ENCODE measurements at places on chromosomes 3 and 15. TPM values are rescaled to one million over a fixed set of nuclear protein-coding genes. Genes with fewer than 3 reads are reported as not detected.

DNA sequence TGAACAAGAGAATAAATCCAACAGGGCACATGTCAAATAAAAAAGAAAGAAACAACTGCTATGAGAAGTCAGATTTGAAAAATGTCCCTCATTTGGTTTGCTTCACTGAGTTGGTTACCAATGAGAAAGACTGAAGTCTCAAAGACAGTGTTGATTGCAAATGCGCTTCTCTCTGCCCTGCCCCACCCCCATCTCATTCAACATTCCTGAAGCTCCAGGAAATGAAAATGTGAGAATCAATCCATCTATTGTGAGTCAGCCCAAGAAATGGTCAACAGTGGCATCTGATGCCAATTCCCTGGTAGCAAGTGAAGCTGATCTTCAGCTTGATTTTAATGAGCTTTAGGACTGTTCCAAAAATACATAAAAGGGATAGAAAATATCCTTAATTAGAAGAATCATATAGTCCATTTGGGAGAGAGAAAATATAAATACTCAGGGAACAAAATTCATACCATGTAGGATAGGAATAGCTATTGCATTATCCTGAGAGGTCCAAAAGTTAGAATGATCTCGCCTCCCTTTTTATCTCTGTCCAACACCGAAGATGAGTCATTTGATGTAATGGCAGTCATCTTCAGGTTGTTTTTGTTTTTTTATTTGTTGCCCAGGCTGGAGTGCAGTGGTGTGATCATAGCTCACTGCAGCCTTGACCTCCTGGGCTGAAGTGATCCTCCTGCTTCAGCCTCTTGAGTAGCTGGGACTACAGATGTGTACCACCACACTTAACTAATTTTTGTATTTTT, 200.3 kb upstream of the UMPS start:
- DNase-seq: no peak

DNA sequence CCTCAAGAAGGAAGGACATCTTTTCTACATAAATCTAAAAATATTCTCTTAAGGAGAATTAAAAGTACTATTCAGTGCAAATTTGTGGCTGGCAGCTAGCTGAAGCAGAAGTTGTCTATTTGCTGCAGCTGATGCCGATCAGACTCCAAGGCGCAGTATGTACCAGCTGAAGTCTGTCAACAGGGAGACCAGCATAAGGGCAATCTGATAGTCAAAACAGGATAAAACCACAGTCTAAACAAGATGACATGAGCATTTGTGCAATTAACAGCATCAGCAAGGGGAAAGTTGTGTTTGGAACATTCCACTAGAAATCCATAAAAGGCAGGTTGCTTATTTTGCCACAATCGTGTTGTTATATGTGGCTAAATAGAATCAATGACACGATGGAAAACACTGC, 198.2 kb upstream of the ROBO2 start:
- no peak for DNase-seq

GRCh38 chr3:115323380-115323779, 176.3 kb upstream of the ZBTB20 start:
- no peak for DNase-seq

DNA sequence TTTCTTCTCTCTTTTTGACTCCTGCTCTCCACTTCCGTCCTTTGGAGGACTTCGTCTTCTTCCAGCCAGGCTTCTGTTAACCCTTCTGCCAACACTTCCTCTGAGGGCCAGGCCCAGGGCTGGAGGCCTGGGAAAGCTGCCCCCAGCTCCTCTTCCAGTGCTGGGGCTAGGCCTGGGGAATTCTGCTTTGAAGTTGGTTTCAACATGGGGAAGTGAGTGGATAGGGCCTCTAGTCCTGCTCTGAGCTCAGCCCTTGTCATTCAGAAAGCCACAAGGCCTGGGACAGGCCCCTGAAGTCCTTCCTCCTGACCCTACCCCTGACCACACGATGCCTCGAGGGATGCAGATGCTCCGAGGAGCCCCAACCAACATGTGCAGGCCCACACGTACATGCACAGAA, 53.9 kb upstream of the HERC1 start:
- DNase-seq: no peak

- DNase-seq: no peak
Observed at GRCh38 chr15:85545185-85545584, 164.8 kb downstream of the AKAP13 start.

DNA sequence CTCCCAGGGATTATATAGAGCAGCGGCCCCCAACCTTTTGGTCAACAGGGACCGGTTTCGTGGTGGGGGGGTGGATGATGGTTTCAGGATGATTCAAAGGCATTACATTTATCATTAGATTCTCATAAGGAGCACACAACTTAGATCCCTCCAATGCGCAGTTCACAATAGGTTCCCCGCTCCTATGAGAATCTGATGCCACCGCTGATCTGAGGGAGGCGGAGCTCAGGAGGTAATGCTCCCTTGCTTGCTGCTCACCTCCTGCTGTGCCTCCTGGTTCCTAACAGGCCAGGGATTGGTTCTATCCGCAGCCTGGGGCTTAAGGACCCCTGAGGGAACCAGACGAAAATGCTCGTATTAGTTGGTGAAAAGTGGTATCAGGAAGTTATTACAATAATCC, 1.3 kb upstream of the HACD2 start:
- peak; percentile 62 for DNase-seq

DNA sequence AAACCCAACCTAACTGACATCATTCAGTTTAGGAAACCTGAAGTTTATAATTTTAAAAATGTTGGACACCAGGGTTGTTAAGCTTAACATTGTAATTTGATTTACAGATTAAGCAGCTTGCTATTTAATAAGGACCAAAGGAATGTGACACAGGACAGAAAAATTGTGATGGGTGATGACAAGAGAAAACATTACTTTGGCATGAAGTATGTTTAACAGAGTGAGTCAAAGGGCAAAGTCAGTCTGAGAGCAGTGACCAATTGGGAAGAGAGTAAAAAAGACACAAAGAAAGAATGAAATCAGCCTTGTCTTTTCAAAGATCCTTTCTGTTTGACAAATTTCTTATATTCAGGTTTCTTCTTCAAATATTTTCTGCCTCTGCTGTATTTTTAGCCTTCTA, 1301.6 kb downstream of the SI start:
- no peak for DNase-seq

GRCh38 chr15:101047301-101047781, 128.2 kb downstream of the LRRK1 start:
- DNase-seq: no peak

DNA sequence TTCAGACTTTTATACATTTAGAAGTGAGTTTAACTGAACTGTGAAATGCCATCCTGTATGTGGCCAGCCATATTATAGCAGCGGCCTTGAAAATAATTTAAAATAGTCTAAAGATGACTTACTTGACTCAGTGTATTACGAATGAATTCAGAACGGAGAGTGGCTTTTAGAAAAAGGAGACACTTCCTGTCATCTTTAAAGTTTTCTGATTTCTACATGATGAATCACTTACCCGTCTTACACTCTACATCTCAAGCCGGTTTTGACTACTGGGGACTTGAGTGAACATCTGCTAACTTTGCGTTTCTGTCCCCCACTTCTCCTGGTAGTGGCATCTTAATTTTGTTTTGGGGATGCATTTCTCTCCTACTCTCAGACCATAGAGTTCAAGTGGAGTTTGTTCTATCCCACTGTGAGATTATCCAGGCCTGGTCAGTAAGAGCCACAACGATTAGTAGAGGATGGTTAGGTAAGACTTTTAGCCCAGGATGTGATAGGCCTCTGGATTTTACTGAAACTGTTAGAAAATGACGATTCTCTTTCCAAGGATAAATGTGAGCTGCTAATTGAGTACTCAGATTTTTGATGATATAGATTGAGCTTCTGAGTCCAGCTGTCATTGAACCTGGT, 175.4 kb upstream of the CADPS start:
- no peak for DNase-seq

GRCh38 chr3:51678641-51679040, 7.6 kb downstream of the TEX264 start:
- no peak for DNase-seq

DNA sequence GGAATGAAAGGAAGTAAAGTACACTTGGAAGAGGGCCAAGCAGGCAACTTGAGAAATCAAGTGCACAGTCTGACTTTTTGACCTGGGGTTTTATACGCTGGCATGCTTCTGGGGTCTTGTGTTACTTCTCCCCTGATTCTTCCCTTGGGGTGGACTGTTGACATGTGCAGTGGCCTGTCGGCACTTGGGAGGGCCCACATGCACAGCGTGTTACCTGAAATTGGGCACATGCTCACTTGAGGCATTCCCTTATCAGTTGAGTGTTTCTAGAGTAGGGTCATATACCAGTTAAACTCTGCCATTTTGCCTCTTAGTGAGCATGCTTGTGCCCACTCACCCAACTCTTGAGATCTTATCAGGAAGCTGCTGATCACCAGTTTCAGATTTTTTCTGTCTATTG, 329.1 kb upstream of the SOX2 start:
- no peak for DNase-seq

- DNase-seq: no peak
Observed at GRCh38 chr3:123287051-123287961, 85.6 kb downstream of the SEC22A start.

DNA sequence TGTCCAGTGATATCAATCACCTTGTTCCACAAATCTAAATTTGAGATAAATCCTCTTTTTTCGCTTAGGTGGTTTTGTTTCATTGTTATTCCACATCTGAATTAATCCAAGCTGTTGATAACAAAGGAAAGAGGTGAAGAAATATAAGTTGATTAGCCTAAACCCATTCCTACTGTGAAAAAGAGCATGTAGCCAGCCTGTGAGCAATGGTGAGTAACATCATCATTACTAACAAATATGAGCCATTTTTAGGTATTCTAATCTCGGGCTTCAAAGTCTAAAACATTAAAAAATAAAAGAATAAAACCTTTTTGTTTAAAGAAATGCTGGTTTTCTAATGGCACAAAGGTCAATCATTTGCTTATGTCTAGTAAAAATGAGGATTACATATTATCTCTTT, 52.1 kb upstream of the P3H2 start:
- no peak for DNase-seq

GRCh38 chr3:182921665-182922355, 58.5 kb downstream of the DCUN1D1 start:
- no peak for DNase-seq

DNA sequence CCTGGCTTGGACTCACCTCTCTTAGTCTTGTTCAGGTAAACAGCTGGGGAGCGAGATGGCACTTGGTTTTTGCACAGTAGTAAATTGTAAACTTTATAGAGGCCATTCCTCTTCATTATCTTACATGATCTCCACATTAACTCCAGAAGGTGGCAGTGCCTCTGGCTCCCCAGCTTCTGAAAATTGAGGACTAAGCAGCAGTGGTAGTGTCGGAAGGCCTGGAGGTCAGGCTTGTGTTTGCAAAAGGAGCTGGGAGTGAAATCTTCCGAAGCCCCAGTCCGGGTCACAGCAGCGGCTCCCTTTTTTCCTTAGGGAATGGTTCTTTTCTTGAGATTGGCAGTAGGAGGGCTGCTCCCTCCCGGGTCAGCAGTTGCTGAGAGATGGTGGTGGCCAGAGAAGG, 85.7 kb downstream of the FNDC3B start:
- no peak for DNase-seq

The HCLS1 gene
- total RNA-seq: not detected

The COL8A1 gene
- 102 TPM for total RNA-seq

The CDC25A gene
- 21.8 TPM for total RNA-seq

The AHSG gene
- total RNA-seq: not detected

The ANKRD34C gene
- not detected for total RNA-seq

The GORASP1 gene
- 50.2 TPM for total RNA-seq

The CEP19 gene
- total RNA-seq: 4.5 TPM

The RUVBL1 gene
- total RNA-seq: 107 TPM

Data from LHCN-M2 (cell line).